Suprapubic skin (tissue), 4 donors: ENCODE measurements at places on chromosomes 4 and X.

DNA sequence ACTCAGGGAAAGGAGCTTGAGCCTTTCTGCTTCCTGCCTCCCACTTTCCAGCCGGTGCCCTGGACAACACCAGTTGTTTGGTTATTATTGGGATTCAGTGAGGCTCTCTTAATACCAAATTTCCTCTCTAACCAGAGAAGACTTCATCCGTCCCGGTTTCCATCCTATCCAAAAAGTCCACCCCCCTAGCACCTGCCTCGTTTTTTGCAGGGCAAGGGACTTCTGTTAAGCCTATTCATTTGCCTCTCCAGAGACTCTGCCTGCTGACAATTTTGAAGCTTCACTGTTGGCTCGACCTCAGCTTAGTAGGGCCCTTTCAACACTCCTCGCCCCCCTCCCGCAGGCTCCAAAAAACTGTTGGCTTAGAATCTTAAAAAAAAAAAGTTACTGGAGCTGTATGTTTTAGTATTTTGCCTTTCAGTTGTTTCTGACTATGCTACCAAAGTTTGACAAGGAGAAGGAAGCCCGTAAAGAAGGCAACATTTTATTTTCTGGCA lies 779 bp upstream of the PRSS12 start:
- no peaks in the 10 kb centered on the region for H3K36me3 ChIP-seq
- H3K27ac ChIP-seq, result no peak overlapping the region
- DNase-seq, result no peak
- H3K4me1 ChIP-seq, result peaks cover 18% of the 10 kb centered on the region
- peaks cover 14% of the 10 kb centered on the region for H3K27me3 ChIP-seq

DNA sequence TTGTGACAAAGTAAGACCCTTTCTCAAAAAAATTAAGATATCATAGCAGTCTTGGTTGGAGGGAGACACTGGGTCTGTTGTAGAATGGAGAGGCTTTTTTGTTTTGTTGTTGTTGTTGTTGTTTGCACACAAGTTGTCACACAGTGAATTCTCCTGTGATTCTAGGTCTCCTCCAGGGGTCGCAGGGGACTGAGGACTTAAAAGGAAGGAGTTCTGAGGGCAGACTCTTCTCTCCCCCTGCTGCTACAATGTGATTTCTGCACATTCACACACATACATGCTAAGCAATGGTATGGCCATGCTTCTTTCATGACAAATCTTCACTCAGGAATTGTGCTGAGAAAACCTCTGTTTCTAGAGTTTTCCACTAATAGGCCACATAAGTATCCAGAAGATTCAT lies 71.1 kb downstream of the ZNF732 start:
- no peak overlapping the region for H3K4me3 ChIP-seq
- H3K36me3 ChIP-seq, result no peaks in the 10 kb centered on the region
- no peak for DNase-seq
- no peaks in the 10 kb centered on the region for H3K4me1 ChIP-seq
- H3K27ac ChIP-seq, result no peak overlapping the region

DNA sequence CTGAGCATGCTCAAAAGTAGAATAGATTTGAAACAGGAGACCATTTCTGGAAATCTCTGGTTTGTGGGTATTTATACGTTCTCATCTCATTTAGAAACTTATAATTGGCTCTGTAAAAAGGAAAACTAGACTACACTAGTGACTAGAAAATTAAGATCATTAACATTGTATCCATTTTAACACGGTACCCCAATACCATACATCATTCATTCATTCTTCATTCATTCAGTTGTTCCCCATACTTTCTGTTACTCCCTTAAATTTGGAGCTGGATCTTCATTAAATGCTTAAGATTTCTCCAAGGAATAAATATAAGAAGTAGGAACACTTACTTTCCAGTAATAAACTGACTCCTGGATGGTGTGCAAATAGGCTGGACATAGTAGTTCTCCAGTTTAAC lies 1.3 kb downstream of the ARSJ start:
- H3K27me3 ChIP-seq, result no peaks in the 10 kb centered on the region
- peaks cover 21% of the 10 kb centered on the region for H3K4me1 ChIP-seq
- H3K4me3 ChIP-seq, result peak overlapping the region; percentile 62
- DNase-seq, result no peak
- peak overlapping the region; percentile 71 for H3K27ac ChIP-seq
- H3K36me3 ChIP-seq, result no peaks in the 10 kb centered on the region

DNA sequence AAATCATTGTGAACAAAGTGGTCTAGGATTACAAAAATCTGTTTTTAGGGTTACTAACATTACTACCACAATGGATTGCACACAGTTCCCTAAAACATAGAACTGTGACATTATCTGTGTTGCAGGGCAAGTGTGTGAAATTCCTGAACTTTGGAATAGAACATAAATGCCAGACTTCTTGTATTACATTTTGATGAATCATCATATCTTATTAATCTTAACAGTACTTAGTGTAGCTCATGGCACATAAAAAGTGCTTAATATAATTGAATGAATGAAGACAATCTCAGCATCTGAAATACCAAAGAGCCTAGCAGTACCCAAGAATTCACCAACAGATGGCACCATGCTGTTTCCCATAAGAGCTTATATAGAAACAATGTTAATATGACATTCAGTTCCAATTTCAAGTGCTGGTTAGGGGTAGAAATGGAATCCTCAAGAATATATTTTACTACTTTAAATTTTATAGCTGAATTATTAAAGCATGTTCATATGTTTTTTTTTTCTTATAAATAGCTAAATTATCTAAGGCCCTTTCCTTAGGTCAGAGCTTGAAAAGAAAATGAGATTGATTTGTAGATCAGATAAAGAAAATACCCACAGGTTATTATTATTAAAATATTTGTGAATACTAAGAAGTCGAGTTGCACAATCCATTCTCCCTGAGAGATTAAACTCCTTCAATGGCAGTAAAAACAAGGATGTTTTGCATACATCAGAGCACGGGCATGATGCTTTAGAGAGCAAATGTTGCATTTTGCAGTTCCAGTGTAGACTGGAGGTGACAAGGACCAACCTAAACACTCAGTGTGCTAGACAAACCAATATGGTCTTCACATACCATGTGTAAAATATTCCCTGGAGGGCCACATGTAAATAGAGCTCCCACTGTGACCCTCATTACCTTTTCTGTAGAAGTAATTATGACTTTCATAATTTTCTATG lies 25.7 kb upstream of the SHISA3 start:
- no peak overlapping the region for H3K4me3 ChIP-seq
- no peak overlapping the region for H3K27ac ChIP-seq
- H3K36me3 ChIP-seq, result no peaks in the 10 kb centered on the region
- no peak for DNase-seq

GRCh38 chr4:108044951-108045686 lies 55.4 kb downstream of the HADH start:
- no peak for DNase-seq
- H3K27me3 ChIP-seq, result no peaks in the 10 kb centered on the region
- no peaks in the 10 kb centered on the region for H3K36me3 ChIP-seq
- peaks cover 7% of the 10 kb centered on the region for H3K4me1 ChIP-seq
- no peak overlapping the region for H3K27ac ChIP-seq

- H3K4me1 ChIP-seq, result no peaks in the 10 kb centered on the region
- no peak for DNase-seq
- H3K27ac ChIP-seq, result no peak overlapping the region
- no peaks in the 10 kb centered on the region for H3K27me3 ChIP-seq
- no peaks in the 10 kb centered on the region for H3K36me3 ChIP-seq
- no peak overlapping the region for H3K4me3 ChIP-seq
Observed at GRCh38 chr4:31595496-31595895, 875.3 kb downstream of the PCDH7 start.

DNA sequence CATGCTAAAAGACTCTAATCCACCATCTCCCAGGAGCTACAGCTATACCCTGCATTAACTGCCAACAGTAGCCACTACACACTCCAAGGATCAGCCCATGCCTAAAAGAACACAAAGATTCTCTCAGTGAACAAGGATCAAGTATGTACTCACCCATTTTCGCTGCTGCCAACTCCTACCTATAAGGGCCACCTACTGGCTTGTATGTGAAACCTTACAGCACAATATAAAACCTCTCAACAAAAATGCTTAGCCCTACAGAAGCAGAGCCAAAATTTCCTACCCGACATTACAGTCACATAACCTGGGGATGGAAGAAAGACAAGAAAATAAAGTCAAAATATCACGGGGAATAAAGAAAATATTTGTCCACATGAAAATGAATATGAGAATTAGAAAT lies 562.8 kb upstream of the POU3F4 start:
- no peak overlapping the region for H3K4me3 ChIP-seq
- H3K27me3 ChIP-seq, result no peaks in the 10 kb centered on the region
- no peaks in the 10 kb centered on the region for H3K4me1 ChIP-seq
- no peaks in the 10 kb centered on the region for H3K36me3 ChIP-seq
- no peak overlapping the region for H3K27ac ChIP-seq

- H3K4me1 ChIP-seq, result no peaks in the 10 kb centered on the region
- no peaks in the 10 kb centered on the region for H3K36me3 ChIP-seq
- no peak overlapping the region for H3K27ac ChIP-seq
- H3K4me3 ChIP-seq, result no peak overlapping the region
Observed at GRCh38 chrX:118239913-118240698, 105.8 kb upstream of the WDR44 start.

DNA sequence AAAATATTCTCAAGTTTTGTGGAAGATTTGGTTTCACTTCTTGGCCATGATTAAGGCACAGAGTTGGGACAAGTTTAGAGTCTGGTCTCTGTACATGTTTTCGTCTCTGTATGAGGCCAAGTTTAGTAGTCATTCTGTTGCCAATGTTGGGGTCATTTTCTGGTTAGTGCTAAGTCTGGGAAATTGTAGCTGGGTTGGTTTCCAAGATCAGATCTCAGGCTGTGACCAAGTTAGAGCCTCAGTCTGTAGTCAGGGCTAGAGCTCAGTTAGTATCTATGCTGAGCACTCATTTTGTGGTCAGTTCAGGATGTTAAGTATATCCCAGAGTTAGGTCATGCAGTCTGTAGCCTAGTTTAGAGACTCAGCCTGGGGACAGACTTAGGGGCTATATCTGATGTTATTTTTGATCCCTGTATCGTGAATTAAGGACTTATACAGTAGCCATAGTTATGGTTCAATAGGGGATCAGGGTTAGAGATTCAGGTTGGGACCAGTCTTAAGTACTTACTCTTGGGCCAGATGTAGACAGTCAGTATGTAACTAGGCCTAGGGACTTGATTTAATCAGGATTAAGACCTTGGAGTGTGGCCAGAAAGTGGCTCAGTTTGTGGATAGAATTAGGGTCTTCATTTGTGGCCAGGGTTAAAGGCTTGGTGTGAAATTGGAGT lies 6.6 kb upstream of the ENOX2 start:
- no peak for DNase-seq
- H3K27me3 ChIP-seq, result no peaks in the 10 kb centered on the region
- H3K4me1 ChIP-seq, result no peaks in the 10 kb centered on the region
- H3K36me3 ChIP-seq, result no peaks in the 10 kb centered on the region

DNA sequence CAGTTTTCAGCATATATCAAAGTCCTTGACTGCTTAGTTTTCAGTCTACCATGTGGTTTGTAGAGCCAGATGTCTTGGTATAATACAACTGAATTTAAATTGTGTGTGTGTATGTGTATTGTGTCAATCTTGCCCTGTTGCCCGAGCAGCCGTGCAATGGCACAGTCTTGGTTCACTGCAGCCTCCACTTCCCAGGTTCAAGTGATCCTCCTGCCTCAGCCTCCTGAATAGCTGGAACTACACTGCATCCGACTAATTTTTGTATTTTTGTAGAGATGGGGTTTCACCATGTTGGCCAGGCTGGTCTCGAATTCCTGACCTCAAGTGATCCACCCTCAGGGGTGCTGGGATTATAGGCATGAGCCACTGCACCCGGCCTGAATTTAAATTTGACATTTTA lies 6.0 kb upstream of the KLHL5 start:
- H3K27ac ChIP-seq, result no peak overlapping the region
- H3K4me1 ChIP-seq, result no peaks in the 10 kb centered on the region
- DNase-seq, result no peak

DNA sequence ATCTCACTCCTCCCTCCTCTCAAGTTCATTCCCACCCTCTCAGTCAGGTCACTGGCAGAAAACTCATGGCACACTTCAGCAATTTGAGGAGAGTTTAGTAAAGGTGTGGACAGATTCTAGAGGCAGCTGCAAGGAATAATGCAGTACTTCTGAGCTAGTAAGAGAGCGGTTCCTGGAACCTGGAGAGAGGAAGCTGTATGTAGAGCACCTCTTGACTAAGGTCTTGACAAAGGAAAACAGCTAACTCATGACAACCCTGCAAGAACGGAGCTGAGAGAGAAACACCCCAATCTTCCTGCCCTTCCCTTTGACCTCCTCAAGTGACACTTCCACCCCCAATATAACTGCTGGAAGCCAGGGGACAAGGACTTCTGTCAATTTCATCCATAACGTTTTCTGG lies 9.6 kb upstream of the KLHL8 start:
- no peak for DNase-seq
- H3K4me3 ChIP-seq, result no peak overlapping the region
- H3K4me1 ChIP-seq, result no peaks in the 10 kb centered on the region
- H3K36me3 ChIP-seq, result no peaks in the 10 kb centered on the region

- H3K4me3 ChIP-seq, result no peak overlapping the region
- DNase-seq, result no peak
- H3K4me1 ChIP-seq, result no peaks in the 10 kb centered on the region
- H3K27ac ChIP-seq, result no peak overlapping the region
Observed at GRCh38 chr4:52015366-52015765, 4.8 kb downstream of the LRRC66 start.

- no peak overlapping the region for H3K27ac ChIP-seq
- no peak overlapping the region for H3K4me3 ChIP-seq
- no peaks in the 10 kb centered on the region for H3K27me3 ChIP-seq
- no peak for DNase-seq
- H3K36me3 ChIP-seq, result no peaks in the 10 kb centered on the region
Observed at GRCh38 chrX:103806862-103807474, 25.1 kb downstream of the RAB9B start.

- H3K4me1 ChIP-seq, result no peaks in the 10 kb centered on the region
- no peak for DNase-seq
- no peak overlapping the region for H3K27ac ChIP-seq
- H3K4me3 ChIP-seq, result no peak overlapping the region
- no peaks in the 10 kb centered on the region for H3K27me3 ChIP-seq
Observed at GRCh38 chr4:135365065-135365464, 1163.5 kb upstream of the PABPC4L start.

DNA sequence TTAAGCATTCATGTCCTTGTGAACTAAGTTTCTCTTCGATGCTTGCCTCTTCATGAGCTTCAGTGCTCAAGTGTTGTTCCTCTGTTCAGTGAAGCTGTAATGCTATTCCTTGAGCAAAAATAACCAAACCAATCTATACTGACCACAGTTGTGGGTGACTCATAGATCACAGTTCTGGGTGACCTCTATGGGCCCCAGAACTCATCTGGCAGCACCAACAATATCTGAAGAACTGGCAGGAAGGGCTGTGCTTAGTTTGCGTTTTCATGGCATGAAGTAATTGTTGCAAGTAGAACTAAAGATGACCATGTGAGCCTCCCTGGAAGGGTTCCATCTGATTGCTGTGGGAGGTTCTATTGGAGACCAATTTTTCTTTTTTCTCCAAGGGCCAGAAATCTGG lies 106.2 kb downstream of the CCNG2 start:
- H3K4me1 ChIP-seq, result no peaks in the 10 kb centered on the region
- H3K27ac ChIP-seq, result no peak overlapping the region
- no peak overlapping the region for H3K4me3 ChIP-seq
- no peak for DNase-seq
- H3K36me3 ChIP-seq, result no peaks in the 10 kb centered on the region
- no peaks in the 10 kb centered on the region for H3K27me3 ChIP-seq
